ENCODE measurements at places on chromosomes 7 and 10.

- DNase-seq, result no peak
These were observed 63.5 kb downstream of the ZNF365 start for GRCh38 chr10:62437696-62438095.

DNA sequence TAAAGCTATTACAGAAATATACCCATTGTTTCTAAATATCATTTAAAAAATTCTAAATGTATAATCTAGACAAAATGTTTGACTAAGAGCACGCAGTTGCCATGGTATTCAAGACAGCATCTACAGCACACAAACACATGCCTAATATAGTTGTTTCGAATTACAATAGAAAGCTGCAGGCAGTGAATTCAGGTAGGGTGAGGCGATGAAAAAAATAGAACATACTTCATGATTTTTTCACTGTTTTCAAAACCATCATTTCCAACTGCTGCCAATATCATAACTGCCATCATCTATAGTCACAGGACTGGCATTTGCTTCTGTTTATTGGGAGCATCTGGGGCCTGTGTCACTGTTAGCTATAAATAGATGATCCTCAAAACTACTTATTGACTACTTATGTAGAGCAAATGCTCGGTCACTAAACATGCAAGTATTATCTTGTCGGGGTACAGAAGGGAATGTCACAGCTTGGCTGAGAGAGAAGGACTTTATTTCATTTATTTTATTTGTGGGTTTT lies 34.4 kb upstream of the OTUD1 start:
- DNase-seq, result no peak

DNA sequence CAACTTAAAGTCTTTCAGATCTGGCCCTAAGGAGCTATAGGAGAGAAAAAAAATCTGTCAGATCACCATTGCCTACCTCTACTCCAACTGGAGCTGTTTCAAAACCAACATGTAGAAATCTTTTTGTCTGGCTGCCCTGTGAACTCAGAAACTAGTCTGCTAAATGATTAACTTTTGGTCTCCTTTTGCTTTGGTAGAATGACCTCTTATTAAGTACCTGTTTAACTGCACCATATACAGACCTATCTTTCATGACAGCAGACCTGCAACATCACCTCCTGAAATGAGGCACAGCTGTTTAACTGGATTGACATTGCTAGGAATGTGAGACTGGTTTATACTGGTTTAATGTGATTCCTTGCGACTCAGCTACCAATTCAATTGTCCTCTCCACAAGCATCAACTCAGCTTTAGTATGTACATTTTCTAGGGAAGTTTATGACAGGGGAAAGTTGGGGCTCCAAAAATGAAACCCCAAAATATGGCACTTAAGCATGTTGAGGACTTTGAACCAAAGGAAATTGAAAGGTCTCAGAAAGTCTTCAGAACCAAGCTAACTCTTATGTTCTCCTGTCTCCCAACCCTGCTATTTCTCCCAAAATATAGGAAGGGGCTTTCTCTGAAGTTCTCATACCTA lies 1.8 kb downstream of the CYP3A43 start:
- DNase-seq, result no peak

GRCh38 chr7:150465414-150465813 lies 15.0 kb downstream of the GIMAP8 start:
- DNase-seq, result no peak

GRCh38 chr10:71713135-71714030 lies 6.2 kb downstream of the C10orf105 start:
- no peak for DNase-seq

DNA sequence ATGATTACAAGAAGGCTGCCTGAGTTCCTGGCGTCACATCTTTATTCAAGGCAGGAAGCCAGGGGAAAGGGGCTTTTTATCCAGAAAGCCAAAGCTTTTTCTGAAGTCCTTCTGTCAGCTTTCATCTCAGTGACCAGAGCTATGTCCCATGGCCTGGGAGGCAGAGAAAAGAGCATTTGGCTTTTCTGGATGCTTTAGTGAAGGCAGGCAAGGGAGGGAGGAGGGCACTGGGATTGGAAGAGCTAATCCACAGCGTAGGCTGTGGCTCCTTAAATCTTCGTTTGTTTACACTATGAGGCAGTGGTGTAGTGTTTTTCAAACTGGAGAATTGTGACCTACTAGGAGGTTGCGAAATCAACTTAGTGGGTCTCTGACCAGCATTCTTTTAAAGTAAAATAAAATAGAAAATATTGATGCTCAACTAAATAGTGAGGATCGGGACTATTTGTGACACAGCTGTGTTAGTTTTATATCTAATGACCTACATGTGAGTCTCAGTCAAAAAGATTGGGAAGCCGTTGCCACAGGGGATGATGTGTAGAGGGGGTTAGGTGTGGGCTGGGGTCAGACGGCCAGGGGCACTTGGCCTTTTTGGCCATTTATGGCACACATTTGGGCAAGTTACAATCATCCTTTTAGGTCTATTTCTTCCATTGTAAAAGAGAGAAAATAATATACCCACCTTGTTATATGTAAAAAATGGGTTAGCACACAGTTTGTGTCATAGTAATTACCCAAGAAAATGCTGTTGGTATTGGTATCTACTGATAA lies 14.1 kb downstream of the CRYGN start:
- no peak for DNase-seq

GRCh38 chr7:101681170-101682007 lies 52.3 kb upstream of the MYL10 start:
- DNase-seq, result no peak

DNA sequence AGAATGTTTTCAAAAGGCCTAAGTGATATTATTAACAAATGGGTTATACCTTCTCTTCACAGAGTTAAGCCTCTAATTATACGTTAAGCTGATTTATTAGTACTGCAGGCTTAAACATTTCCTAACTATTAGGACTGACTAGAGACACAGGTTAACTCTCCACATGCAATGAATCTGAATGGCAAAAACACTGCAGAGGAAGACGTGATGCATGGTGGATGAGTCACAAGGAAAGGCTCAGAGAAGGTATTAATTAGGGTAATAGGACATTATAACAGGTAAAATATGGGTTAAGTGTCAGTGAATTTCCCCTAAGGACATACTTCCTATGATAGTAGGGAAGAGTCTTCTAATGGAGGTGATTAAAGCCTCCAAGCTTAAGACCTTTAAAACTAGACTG lies 24.7 kb upstream of the SEM1 start:
- no peak for DNase-seq

DNA sequence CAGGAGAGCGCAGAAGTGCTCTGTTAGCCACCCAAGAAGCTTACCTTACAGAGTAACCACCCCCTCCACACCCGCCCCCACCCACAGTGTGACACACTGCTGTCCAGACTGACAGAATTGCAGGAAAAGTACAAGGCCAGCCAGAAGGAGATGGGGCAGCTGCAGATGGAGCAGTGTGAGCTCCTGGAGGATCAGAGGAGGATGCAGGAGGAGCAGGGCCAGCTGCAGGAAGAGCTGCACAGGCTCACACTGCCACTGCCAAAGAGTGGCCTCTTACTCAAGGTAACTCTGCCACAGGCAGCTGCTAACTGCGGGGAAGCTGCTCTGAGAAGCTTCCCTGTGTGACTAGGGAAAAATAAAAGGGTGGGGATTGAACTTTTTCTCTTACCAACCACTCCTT lies 17.6 kb downstream of the CCDC136 start:
- no peak for DNase-seq

GRCh38 chr7:111839261-111839660 lies 277.0 kb upstream of the IMMP2L start:
- DNase-seq, result no peak

DNA sequence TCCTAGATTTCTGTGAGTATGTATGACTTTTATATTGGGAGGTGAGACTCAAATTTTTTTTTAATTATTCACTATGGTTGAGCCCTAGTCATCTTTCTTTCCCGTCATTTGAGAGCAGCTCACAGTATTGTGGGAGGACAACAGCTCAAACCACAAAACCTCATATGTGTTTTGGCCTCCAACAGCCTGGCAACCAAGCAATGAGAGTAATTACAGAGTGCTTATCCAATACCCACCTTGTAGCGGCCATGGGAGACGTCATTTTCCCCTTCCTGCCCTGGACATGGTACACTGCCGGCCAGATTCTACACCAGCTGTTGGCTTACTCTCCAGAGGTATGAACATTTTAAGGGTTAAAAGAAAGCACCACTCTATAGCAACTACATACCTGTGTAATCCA lies 49.1 kb downstream of the DOCK4 start:
- no peak for DNase-seq
